AG08395 (cell line): ENCODE measurements at places on chromosomes 5 and 9.
A peak's percentile ranks its signal among the peaks of the same experiment; 100 is the strongest.

- DNase-seq: no peak
These were observed 63.5 kb downstream of the GADD45G start for GRCh38 chr9:89668216-89668865.

DNA sequence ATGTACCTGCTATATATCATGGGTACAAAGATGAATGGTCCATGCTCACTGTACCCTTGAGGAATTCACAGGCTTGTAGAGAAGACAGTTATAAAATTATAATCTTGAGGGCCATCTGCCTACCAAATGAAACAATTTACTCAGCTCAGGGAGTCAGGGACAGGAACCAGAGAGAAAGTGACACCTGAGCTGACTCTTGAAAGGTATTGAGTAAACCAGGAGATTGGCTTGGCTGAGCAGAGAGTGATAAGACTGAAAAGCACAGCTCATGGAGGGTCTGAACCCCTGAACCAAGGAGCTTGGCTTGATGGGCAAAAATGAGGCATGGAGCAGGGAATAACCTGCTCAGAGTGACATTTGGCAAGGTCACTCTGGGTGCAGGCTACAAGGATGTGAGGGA is 147.3 kb downstream of the FAM114A2 start:
- no peak for DNase-seq

GRCh38 chr9:5994493-5994892 is 20.9 kb downstream of the RANBP6 start:
- DNase-seq: no peak

DNA sequence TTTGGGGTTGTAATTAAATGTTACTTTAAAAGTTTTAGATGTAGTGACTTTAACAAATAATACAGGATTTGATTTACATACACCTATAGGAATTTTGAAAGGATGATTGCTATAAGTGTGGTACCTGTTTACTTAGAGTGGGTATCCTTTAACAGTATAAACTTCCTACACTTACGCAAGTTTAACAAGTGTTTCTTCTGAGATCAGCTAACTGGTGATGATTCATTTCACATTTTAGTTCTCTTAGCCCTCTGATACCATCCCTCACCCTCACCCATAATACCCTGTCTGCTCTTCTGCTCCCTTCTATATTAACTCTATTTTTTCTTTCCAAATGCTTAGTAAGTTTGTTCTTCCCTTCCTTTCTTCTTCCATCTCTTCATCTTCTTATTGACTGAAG is 197.9 kb downstream of the GDNF start:
- DNase-seq: no peak

GRCh38 chr5:58499231-58499630 is 8.0 kb downstream of the GAPT start:
- no peak for DNase-seq

GRCh38 chr5:95617057-95617456 is 2.8 kb upstream of the GPR150 start:
- no peak for DNase-seq

DNA sequence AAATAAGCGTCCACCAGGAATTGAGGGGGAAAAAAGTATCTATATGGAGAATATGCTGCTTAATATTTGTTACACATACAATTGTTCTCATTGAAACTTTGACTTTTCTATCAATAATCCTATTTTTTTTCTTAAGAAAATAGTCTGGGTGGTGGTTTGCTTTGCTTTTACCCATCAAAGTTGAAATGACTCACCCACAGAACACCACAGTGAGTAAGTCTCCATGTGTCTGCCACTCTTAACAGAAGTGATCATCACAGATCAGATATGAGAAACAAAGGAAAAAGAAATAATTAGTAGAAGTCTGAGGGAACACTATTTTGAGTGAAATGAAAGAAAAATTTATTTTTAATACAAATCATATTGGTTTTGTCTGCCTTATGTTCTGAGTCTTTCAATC is 742.8 kb downstream of the CDH9 start:
- no peak for DNase-seq

GRCh38 chr5:79227484-79228025 is 8.4 kb upstream of the JMY start:
- DNase-seq: no peak

GRCh38 chr5:38768412-38769211 is 77.2 kb upstream of the OSMR start:
- DNase-seq: no peak

DNA sequence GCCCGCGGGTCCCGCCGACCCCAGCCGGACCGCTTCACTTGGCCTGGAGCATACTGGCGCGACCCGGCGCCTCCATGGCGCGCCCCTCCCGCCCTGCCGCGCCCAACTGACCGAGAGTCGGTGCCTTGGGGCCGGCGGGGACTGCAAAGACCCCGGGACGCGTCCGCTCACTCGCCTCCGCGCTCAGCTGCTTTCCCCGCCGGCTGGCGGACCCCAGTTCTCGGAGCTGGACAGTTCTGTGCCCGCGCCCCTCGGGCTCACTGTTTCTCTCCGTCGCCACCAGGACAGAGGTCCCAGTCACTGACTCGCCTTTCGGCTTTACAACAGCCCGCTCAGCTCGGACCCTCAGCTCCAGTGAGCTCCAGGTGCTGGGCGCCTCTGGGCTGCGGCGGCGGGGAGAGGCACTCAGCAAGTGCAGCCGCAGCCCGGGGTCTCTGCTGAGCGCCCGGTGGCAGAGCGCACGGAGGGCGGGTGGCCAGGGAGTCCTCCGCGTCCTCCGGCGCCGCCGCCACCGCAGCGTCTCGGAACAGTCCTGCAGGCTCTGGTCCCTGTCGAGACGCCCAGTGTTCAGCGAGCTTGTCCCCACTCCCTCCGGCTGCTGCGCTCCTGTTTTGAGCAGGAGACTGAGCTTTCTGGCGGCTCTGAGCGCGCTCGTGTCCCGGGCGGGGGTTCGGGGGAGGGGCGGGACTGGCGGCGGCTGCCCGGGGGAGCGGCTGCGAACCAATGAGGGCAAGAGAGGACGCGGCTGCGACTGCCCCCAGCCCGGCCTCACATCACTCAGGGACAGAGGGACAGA is at the start of gene SMIM32:
Gene SMIM32, minus strand, starts transcription at position 637 of the 796 bp plus-strand sequence. CDS start 638 bp downstream, outside the sequence.
- DNase-seq: peak; percentile 28

GRCh38 chr9:33148367-33149014 is 18.6 kb downstream of the B4GALT1 start:
- DNase-seq: no peak

GRCh38 chr5:99773290-99773689 is 761.9 kb upstream of the FAM174A start:
- DNase-seq: no peak

DNA sequence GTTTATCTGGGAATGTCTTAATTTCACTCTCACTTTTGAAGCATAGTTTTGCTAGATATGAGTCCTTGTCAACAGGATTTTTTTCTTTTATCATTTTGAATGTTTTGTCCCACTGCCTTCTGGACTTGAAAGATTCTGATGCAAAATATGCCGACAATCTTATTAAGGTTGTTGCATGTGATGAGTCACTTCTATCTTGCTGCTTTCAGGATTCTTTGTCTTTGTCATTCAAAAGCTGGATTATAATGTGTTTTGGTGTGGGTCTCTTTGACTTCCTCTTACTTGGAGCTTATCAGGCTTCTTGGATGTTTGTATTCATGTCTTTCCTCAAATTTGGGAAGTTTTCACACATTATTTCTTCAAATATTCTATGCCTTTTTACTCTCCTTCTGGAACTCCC is 33.8 kb downstream of the PLEKHG4B start:
- DNase-seq: no peak

GRCh38 chr9:125701351-125701750 is 5.7 kb downstream of the MAPKAP1 start:
- peak; percentile 72 for DNase-seq

GRCh38 chr5:137819766-137820165 is 47.9 kb upstream of the MYOT start:
- DNase-seq: no peak

DNA sequence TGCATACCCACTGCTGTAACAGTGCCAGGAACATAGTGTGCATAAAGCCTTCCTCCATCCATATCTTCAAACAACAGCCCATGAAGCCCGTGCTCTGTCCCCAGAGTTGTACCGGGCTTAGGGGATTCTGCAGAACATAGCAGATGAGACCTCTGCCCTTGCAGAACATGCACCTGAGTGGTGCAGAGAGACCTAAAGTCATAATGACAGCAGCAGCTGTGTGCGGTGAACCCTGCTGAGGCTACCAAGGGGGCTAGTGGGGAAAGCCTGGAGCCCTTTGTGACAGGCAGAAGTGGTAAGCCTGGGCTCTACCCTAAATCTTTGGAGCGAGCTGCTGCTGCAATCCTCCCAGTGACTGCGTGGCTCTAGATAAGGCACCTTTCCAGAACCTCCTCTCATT is 32.2 kb upstream of the BRD3 start:
- DNase-seq: no peak

- no peak for DNase-seq
These were observed 82.1 kb downstream of the SLF1 start for GRCh38 chr5:94700592-94700991.

DNA sequence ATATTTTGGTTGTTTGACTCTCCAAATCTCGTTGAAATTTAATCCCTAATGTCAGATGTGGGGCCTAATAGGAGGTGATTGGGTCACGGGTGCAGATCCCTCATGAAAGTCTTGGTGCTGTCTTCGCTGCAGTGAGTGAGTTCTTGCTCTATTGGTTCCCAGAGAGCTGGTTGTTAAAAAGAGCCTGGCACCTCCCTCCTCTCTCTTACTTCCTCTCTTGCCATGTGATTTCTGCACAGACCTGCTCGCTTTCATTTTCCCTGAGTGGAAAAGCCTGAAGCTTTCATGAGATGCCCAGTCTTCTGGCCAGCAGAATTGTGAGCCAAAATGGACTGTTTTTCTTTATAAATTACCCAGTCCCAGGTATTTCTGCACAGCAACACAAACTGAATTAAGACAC is 221.6 kb downstream of the MAT2B start:
- DNase-seq: no peak

GRCh38 chr9:86175743-86176456 is 76.5 kb upstream of the GOLM1 start:
- no peak for DNase-seq

DNA sequence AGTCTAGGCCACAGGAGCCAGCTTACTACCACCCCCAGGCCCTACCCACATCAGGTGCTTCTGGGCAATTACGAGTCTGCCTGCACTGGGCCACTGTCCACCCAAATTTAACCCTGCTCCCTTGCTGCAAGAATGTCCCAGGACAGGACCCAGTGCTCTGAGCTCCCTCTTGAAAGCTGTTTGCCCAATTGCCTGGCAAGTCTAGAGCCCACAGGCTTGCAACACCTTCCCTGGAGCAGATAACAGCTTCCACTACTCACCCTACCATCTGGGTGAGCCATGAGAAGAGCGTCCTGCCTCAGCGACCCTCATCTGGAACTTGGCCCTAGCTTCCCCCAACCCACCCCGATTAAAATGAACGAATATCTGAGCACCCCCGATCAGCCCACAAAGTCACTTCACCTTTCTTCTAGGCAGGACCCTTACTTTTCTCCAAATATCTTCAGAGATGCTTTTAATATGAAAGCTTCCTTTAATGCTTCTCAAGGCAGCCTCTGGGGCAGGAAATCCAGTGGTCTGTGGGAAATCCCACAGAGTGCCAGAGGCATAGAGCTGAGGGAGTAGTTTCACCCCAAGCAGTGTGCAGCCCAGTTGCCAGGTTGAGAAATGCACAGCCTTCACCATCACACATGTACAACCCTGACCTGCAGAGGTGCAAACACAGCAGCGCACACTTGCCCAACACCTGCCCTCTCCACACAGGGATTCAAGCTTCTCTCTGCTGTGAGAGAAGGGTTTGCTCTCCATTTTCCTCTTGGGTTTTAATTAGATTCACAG is 10.6 kb downstream of the ACSL6 start:
- DNase-seq: no peak

- DNase-seq: no peak
These were observed 162.0 kb upstream of the EFNA5 start for GRCh38 chr5:107832746-107833145.

DNA sequence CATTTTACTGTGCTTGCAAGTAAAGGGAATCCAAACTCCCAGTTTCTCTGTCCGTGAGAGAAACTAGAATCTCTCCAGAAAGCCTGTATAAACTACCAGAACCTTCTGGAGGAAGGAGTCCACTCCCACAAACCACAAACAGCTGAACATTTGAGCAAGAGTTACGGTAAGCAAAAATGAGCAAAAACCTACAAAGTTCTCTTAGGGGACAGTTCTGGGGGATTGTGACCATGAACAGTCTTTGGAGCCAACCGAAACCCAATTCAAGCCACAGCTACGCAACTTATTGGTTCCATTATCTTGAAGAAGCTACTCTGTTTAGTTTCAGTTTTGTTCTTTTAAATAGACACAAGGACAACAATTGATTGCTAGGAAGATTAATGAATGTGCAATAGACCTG is 330.6 kb downstream of the ASTN2 start:
- no peak for DNase-seq

GRCh38 chr9:84070590-84070989 is 90.0 kb downstream of the RMI1 start:
- no peak for DNase-seq

DNA sequence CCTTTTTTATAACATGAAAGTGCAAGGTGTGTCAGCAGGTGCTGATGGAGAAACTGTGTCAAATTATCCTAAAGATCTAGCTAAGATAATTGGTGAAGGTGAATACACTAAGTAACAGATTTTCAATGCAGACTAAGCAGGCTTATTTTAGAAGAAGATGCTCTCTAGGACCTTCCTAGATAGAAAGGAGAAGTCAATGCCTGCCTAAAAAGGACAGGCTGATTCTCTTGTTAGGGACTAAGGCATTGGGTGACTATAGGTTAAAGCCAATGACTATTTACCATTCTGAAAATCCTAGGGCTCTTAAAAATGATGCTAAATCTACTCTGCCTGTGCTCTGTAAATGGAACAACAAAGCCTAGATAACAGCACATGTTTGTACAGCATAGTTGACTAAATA is 1682.4 kb downstream of the MAT2B start:
- DNase-seq: no peak

DNA sequence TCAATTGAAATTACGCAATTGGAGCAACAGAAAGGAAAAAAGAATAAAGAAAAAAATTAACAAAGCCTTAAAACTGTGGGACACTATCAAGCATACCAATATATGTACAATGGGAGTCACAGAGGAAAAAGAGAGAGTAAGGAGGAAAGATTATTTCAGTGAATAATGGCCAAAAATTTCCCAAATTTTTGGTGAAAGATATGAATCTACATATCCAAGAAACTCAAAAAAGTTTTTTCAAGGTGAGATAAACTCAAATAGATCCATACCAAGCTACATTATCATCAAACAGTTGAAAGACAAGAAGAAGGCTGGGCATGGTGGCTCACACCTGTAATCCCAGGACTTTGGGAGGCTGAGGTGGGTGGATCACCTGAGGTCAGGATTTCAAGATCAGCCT is 8.8 kb upstream of the BRD3 start:
- no peak for DNase-seq

DNA sequence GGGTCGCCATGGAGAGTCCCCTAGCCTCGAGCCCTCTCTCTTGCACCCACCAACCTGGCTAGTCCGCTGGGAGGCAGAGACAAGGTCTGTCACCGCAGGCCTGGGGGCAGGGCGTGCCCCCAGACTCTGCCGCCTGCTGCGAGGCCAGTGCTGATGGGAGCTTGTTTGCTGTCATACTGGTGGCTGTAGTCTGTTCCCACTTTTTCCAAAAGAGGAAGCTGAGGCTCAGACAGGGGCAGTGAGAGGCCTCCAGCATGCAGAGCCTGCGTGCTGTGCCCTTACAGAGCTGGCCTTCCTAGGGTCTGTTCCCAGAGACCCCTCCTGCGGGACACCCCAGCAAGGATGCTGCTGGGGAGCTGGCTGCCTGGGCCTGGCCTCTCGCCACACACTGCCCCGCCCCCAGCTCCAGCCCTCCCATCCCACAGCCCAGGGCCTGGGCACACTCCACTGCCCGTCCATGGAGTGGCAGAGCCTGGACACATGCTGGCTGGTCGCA is 21.0 kb upstream of the SUSD3 start:
- DNase-seq: no peak

- no peak for DNase-seq
These were observed 192.2 kb upstream of the C9orf72 start for GRCh38 chr9:27765266-27766072.

- no peak for DNase-seq
These were observed 50.6 kb downstream of the SHB start for GRCh38 chr9:38018241-38018957.
